Activated T-cell treated with anti-CD3 and anti-CD28 coated beads, Interleukin-2, amount 50 U/mL, for 4 hours (primary cell): ENCODE measurements at places on chromosomes 12 and 14.

DNA sequence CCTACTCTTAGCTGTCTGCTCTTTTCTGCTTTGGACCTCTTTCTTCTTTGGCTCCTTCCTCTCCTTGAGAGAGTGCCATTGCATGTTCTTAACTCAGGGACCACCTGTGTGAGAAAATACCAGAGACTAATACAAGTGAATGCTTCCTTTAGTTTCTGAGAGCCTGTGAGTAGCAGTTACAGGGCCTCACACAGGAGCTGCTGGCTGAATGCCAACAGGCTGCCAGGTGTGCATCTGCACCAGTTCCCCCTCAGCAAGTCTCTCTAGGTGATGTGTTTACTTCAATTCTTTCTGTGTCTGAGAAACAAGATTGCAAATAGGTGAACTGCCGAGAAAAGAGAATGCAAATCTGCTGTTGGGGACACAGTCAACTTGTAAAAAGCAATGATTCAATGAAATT lies 108.2 kb downstream of the STXBP6 start:
- DNase-seq = no peak

GRCh38 chr14:21202463-21203358 lies 46.8 kb upstream of the OR5AU1 start:
- DNase-seq = no peak

GRCh38 chr12:46669720-46670119 lies 156.1 kb downstream of the SLC38A4 start:
- no peak for DNase-seq

DNA sequence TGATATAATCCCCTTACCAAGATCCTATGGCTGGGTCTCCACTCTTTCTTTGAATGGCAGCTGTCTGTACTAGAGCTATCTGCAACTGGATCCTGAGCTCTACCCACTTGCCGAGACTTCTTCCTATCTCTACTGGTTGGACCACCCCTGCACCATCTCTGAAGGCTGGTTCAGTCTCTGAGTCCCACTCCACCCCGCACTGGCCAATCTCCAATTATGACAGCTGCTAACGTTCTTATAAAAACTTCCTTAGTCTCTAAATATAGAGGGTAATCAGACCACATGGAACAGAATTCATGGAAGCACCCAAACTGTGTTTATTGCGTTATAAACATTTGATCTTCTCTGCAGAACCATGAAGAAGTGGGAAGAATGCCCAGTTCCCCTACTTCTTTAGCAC lies 186.6 kb upstream of the EEA1 start:
- no peak for DNase-seq

GRCh38 chr12:74891083-74891668 lies 318.5 kb downstream of the KCNC2 start:
- DNase-seq = no peak

- no peak for DNase-seq
Observed at GRCh38 chr14:61322011-61322798, 826 bp downstream of the PRKCH start.
